Lung microvascular endothelial cell (primary cell): ENCODE measurements at places on chromosomes 6 and 20. TPM values are rescaled to one million over a fixed set of nuclear protein-coding genes. Genes with fewer than 3 reads are reported as not detected.

DNA sequence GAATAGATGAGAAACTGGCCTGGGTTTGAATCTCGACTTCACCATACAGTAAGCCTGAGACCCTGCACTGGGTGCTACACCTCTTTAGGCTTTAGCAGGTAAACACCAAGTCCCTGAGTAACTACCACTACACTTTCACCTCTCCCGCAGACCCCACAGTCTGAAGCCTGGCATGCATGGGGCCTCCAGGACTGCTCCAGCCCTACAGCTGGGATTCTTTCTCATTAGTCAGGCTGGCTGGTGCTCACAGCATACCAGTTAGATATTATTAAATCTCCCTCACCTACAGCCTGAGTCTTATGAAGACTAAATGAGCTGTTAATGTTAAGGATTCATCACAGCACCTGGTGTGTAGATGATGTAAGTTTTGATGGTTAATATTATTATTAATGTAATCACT is 388.7 kb downstream of the ARHGAP18 start:
- DNase-seq, result no peak

DNA sequence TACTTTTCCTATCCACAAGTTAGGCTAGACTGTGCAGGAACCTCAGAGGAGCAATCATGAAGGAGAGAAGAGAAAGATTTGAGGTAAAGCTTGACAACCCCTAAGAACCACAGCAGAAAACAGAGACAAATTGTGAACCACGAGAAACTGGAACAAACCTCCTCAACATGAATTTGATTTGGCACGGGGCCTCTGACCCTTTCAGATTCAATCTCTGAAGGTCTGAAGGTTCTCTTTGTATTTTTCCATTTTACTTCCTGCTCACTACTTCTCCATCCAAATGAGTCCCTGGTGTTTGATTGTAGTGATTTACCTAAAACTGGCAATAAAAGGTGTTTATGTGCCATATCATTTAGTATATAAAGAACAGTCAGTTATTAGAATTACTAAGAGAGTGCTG is 126.1 kb upstream of the STXBP5 start:
- DNase-seq, result no peak

- no peak for DNase-seq
These were observed 554.8 kb downstream of the TBC1D32 start for GRCh38 chr6:120779441-120779840.

Gene PHACTR1
- 0.40 and 1.3 TPM in 2 replicates for total RNA-seq

DNA sequence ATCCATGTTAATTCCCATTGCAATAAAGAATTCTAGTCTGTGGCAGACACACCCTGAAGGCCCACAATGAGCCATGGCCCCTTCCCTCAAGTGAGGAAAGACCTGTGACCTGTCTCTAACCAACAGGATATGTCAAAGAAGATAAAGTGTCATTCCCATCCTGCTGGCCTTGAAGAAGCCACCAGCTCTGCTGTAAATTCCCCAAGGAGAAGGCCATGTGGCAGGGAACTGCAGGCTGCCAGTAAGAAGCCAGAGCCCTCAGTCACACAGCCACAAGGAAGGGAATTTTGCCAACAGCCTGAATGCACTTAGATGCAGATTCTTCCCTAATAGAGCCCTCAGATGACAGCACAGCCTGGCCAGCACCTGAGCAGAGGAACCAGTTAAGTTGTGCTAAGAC is 24.8 kb downstream of the VIP start:
- DNase-seq, result no peak

GRCh38 chr20:11222243-11222642 is 548.4 kb upstream of the JAG1 start:
- no peak for DNase-seq

- no peak for DNase-seq
These were observed 15.4 kb downstream of the RPS6KA2 start for GRCh38 chr6:166611631-166612030.

GRCh38 chr6:131368198-131368911 is 204.7 kb upstream of the ARG1 start:
- DNase-seq, result no peak

Gene PRL
- not detected in 2 replicates for total RNA-seq

DNA sequence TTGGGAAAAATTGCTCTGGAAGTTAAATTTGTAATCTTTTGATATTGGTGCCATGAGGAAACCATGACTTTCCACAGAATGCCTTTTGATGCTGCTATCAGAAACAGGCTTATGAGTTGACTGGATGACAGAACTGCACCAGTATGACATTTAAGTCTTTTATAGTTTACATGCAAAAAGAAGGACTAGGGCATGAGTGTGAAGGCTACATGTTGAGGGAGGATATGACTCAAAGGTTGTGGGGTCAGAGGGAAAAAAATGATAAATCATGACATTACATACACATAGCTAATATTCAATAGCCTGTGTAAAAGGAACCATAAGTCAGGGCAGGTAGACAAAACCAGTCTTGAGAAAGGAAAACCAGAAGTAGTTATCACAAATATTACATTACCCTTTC is 182.2 kb downstream of the COL12A1 start:
- peak; percentile 69 for DNase-seq

DNA sequence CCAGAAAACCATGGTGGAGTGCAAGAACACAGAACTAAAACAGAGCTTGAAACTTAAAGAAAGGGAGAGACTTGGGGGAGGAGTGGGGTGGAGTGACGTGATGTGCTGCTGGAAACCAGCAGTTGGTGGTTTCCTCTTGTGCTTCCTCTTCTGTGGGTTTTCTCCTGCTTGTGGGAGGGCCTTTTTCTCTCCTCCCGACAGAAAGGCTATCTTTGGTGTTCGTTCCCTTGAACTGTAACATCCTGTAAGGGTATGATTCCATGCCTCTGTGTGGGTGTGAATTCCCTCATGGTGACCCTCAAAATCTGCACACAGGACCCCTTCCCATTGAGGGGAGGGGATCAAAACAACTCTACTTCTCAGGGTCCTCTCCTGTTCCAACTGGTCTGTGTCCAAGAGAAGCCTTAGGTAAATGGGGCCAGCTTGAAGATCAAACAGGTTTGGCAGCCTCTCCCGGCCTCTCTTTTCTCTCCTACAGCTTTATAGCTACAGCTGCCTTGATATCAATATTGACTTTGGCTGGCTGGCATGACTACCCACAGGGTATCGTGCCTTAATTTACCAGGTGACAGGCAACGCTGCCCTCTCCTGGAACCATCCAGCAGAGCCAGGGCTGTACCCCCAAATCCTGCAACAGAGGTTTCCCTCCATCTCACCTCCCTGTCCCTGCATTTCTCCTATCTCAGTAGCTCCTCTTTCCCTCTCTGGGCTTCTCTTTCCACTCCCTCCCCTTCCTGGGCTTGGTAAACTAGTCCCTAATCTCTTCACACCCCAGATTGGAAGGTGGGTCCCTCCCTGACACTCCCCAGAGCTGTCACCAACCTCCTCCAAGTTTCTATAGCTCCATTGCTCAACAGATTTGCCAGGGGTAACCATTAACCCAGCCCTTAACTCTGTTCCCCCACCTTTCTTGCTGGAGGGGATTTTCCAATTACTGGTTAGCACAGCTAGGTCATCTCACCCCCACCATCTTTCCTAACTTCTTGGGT is 1.5 kb upstream of the MSH5 start:
- DNase-seq, result peak; percentile 93

Gene RFX6
- not detected in 2 replicates for total RNA-seq

- DNase-seq, result peak; percentile 45
These were observed 3.4 kb upstream of the TMEM14C start for GRCh38 chr6:10719296-10719963.

Gene ARMH2
- total RNA-seq, result not detected in 2 replicates

Gene PACSIN1
- not detected in 2 replicates for total RNA-seq

Gene CUL7
- total RNA-seq, result 15.0 and 19.4 TPM in 2 replicates

DNA sequence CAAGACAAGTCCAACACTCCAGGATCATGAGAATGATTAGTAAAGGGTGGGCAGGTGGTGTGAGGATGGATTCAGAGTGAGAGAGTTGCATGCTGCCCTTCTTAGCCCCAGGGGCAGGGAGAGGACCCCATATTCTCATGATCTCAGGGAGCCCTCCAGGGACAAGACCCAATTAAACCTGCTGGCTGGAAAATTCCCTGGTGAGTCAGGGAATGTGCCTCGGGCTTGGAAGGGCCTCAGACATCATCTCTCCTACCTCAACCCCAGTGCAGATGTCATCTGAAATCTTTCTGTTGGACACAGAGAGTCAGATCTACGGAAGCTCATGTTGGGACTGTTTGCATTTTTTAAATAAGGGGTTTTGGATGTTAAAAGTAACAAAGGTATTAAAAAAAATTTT is 9.2 kb upstream of the SIRPD start:
- DNase-seq, result no peak

GRCh38 chr20:37804584-37805566 is 98.1 kb upstream of the VSTM2L start:
- no peak for DNase-seq

GRCh38 chr6:41649596-41649995 is 11.3 kb downstream of the MDFI start:
- DNase-seq, result no peak

DNA sequence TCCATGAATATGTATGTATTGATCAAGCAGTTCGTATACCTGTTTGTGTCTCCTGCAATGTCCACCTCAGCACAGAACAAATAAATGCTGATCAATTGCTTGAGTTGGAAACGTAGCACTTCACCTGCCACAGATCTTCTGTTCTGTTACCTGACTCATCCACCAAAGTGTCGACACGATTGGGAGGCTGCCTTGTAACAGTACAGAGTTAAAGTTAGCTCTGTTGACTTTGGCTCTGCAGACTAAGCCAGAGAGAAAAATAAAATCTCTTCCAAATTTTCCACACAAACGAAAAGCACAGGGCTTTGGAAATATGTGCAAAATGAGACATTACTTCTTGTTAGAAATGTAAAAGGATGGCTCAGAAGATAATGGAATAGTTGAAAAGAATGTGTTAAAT is 245.4 kb downstream of the NRN1 start:
- peak; percentile 60 for DNase-seq

Gene SLC17A3
- not detected in 2 replicates for total RNA-seq

DNA sequence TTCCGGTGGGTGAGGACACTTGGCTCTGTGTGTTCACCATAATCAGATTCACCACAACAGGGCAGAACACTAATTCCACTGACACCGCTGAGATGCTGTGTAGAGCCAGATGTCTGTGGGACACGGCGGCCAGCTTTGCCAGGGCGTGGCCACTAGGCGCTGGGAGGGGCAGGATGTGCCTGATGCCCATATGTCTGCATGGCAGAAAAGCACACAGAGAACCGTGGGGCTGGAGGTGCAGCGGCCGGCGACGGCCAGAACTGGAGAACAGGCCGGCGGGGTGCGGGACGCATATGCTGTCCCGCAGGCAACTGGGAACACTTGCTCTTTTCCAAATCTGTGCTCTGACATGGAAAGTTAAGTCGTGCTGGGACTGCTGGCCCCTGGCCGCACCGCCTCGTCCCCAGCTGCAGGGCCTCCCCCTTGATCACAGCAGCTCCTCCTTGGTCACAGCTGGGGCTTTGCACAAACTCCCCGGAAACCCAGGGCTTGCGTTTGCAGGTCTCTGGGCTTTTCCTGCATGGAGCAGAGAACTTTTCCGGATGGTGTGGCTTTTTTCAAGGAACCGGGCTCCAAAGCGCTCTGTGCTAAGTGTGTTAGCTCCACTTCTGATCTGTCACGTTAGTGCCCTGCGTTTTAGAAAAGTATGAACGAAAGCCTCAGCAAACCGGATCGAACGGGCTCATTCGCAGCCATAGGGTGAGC is 31.1 kb downstream of the NTSR1 start:
- DNase-seq, result no peak
